ENCODE measurements at places on chromosomes 11 and 22.

- DNase-seq = no peak
Measured at GRCh38 chr22:23145878-23146470, 697 bp downstream of the RAB36 start.

DNA sequence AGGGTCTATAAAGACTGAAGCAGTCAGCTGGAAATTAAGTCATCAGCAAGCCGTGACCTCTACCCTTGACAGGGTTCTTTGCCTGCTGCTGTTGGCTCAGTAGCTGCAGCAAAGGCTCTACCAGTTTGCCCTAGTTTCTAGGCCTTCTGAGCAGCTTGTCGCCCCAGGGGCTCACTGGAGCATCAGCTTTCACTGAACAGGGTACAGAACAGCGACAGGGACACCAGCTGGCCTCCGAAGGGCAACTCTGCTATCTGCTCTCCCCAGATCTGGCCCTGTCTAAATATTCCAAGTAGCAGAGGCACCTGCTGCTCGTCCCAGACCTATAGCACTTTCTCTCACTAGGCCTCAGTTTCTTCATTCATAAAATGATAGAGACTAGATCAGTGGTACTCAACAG, 42.4 kb downstream of the SMCO4 start:
- no peak for DNase-seq

GRCh38 chr11:112129656-112130055, 34.2 kb downstream of the IL18 start:
- DNase-seq = no peak

DNA sequence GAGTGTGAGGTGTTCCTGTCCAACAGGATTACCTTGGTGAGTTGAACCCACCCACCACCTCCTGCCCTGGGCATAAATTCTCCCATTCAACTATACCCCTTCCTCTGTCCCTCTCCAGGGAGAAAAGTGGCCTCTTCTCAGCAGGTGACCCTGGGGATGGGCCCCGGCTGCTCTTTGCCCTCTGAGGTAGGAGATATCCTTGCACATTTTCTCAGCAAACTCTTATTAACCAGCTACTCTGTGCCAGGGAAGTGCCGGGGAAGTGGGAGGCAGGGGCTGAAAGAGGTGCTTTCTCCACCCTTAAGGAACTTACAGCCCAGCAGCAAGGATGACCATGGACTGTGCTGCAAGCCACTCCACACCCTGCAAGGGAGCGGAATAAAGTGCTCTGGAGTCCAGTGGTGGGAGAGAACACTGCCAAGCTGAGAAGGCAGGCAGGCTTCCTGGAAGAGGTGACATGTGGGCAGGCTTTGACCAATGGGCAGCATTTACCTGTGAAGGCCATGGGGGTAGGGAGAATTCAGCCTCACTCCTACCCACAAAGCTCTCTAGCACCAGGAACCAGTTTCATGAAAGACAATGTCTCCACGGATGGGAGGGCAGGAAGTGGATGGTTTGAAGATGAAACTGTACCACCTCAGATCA, 21.9 kb upstream of the OAF start:
- no peak for DNase-seq

DNA sequence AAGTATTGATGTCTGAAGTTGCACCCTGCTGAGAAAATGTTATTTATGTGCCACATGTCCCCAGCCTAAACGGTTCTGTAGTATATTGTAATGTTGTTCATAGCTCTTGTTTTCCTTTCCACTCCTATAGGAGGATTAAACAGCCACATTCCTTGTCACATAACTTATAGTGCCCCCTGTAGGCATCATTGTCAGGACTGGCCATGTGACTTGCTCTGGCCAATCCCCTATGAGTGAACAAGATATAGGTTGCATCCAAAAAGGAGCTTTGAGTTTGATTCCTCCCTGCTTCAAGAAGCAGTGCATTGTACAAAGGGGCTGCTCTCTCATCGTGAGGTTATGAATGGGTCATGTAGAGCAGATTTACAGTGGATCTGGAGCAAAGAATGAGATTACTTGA, 717.6 kb upstream of the ANO5 start:
- DNase-seq = no peak

DNA sequence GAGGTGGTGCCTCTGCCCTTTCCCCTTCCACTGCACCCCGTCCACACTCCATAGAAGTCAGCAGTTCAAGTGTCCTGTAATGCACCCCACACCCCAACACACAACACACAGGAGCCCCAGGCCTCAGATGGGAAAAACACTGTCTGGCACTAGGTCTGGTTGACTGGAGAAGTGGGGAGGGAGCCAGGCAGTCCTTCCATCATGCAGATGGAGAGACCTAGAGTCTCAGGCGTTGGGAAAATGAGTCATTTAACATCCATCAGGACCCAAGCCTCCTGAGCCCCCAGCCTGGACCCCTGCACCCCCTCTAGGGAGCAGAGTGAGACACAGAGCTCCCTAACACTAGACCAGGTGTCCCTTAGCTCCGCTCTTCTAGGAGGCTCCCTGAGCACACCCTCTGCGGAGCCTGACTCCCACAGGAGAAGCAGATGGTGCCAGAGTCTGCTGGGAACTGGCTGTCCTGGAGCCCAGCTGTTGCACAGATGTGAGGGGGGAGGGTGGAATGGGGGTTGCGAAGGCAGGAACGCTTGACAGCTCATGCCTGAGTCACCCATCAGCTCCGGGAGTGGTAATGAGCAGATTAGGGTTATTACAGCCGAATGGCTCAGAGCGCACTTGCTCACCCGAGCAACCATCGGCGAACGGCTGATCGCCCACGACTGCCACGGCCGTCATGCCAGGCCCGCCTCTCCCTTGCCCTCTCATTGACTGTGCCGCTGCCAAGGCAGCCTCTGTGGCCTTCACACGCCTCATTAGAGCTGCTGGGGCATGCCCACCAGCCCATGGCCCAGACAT, 22.1 kb upstream of the SYT7 start:
- DNase-seq = no peak

GRCh38 chr11:69587454-69588090, 53.4 kb upstream of the CCND1 start:
- no peak for DNase-seq

All from HuH-7 (cell line).